ENCODE measurements at places on chromosomes 13 and 19.
A peak's percentile ranks its signal among the peaks of the same experiment; 100 is the strongest.

GRCh38 chr19:49929121-49929610 lies at the start of the genes ATF5 and NUP62:
TSS of gene ATF5 (plus strand) at chr19:49929205. CDS start at chr19:49930851, 1,646 bp downstream.
TSS of gene NUP62 (minus strand) at chr19:49929504. CDS start at chr19:49909807, 19,697 bp downstream.
- DNase-seq, result peak; percentile 91

- DNase-seq, result no peak
Measured at GRCh38 chr13:50513300-50513877, 330.1 kb downstream of the DLEU7 start.

GRCh38 chr19:4294389-4294788 lies 7.8 kb downstream of the TMIGD2 start:
- DNase-seq, result no peak

GRCh38 chr13:46633416-46633815 lies 80.4 kb downstream of the LRCH1 start:
- peak; percentile 27 for DNase-seq

- DNase-seq, result no peak
Measured at GRCh38 chr13:100581504-100581903, 7.1 kb downstream of the GGACT start.

DNA sequence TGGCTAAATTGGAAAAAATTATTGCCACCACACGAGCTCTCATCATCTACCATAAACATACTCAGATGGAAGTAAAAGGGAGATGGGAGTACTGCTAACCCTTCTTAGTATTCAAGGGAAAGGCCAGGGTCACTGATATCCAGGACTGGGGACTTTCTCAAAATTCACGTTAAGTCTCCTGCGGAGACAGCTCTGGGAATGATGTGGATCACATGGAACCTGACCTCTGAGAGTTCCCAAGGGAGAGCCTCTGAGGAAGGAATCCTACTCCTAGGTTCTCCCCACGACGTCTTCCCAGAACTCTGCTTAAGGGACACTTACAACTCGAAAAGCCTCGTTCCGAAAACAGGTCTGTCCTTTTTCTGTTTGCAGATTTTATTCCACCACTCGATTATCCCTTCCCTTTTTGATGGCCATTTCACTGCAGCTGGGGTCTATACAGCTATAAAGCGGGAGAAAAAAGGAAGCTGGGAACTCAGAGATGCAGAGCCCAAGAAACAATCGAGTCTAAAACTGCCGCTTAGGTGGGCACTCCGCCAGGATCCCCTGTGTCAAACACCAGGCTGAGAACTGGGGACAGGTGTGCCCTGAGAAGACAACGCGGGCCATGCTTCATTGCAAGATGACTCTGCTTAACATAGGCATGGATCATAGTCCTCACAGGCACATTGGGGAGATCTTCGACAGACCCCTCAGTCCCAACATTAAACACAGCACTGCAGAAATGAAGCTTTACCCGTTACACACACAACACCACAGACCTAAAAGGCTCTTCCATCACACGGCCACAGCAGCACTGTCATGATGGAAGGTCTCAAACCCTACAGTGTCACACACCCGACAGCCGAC lies 823 bp upstream of the ZNF567 start:
- peak; percentile 17 for DNase-seq

DNA sequence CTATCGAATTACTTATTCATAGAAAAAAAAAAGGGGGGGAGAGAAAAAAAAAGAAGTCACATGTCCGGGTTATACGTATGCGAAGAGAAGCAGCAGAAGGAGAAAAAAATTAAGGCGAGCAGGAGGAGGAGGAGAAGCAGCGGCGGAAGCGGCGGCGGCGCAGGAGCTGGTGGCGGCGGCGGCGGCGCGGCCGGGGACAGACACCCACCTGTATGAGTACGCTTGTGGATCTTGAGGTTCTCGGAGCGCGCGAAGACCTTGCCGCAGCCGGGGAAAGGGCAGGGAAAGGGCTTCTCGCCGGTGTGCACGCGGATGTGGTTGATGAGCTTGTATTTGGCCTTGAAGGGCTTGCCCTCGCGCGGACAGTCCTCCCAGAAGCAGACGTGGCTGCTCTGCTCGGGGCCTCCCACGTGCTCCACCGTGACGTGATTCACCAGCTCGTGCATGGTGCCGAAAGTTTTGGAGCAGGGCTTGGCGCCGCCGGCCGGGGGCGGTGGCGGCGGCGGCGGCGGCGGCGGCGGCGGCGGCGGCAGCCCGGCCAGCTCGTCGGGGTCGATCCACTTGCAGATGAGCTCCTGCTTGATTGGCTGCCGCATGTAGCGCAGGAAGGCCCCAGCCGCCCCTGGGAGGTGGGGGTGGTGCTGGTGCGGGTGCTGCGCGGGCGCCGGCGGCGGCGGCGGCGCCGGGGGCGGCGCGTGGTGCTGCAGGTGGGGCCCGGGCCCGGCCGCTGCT lies 1.5 kb downstream of the ZIC5 start:
- peak; percentile 56 for DNase-seq
